ENCODE measurements at places on chromosomes 1 and 21. TPM values are rescaled to one million over a fixed set of nuclear protein-coding genes. Genes with fewer than 3 reads are reported as not detected.

CAPZB gene
- total RNA-seq = 191 TPM

SYCP1 gene
- not detected for total RNA-seq

RAB42 gene
- total RNA-seq = 10.6 TPM

CYP4B1 gene
- not detected for total RNA-seq

PTGER3 gene
- 3.9 TPM for total RNA-seq

FAM110D gene
- total RNA-seq = not detected

PRMT2 gene
- total RNA-seq = 196 TPM

C1orf115 gene
- 0.50 TPM for total RNA-seq

NPHS2 gene
- not detected for total RNA-seq

SPATA21 gene
- not detected for total RNA-seq

CCDC30 gene
- total RNA-seq = 0.99 TPM

ST6GALNAC3 gene
- total RNA-seq = 0.99 TPM

EXO5 gene
- total RNA-seq = 5.5 TPM

OXCT2 gene
- total RNA-seq = 4.1 TPM

SHISA4 gene
- 15.3 TPM for total RNA-seq

MECR gene
- 20.7 TPM for total RNA-seq

SPRR3 gene
- not detected for total RNA-seq

LRRIQ3 gene
- 0.83 TPM for total RNA-seq

ITGB2 gene
- not detected for total RNA-seq

TRABD2B gene
- not detected for total RNA-seq

CD247 gene
- not detected for total RNA-seq

TTC3 gene
- 241 TPM for total RNA-seq

NMNAT2 gene
- total RNA-seq = under 0.01 TPM

PLXNA2 gene
- 1.9 TPM for total RNA-seq

BACE2 gene
- 33.3 TPM for total RNA-seq

GUCA2B gene
- total RNA-seq = not detected

VAV3 gene
- under 0.01 TPM for total RNA-seq

OPTC gene
- total RNA-seq = not detected

DNAJC28 gene
- 1.3 TPM for total RNA-seq

EVA1B gene
- 225 TPM for total RNA-seq

SEMA4A gene
- total RNA-seq = 1.8 TPM

ATAD3C gene
- not detected for total RNA-seq

TEX38 gene
- 0.29 TPM for total RNA-seq

CFAP141 gene
- not detected for total RNA-seq

LEFTY1 gene
- not detected for total RNA-seq

LRRC53 gene
- total RNA-seq = not detected
